ENCODE measurements at places on chromosomes 13 and 19.
A peak's percentile ranks its signal among the peaks of the same experiment; 100 is the strongest.

GRCh38 chr13:68609661-68610060, 1379.5 kb upstream of the PCDH9 start:
- DNase-seq = no peak

DNA sequence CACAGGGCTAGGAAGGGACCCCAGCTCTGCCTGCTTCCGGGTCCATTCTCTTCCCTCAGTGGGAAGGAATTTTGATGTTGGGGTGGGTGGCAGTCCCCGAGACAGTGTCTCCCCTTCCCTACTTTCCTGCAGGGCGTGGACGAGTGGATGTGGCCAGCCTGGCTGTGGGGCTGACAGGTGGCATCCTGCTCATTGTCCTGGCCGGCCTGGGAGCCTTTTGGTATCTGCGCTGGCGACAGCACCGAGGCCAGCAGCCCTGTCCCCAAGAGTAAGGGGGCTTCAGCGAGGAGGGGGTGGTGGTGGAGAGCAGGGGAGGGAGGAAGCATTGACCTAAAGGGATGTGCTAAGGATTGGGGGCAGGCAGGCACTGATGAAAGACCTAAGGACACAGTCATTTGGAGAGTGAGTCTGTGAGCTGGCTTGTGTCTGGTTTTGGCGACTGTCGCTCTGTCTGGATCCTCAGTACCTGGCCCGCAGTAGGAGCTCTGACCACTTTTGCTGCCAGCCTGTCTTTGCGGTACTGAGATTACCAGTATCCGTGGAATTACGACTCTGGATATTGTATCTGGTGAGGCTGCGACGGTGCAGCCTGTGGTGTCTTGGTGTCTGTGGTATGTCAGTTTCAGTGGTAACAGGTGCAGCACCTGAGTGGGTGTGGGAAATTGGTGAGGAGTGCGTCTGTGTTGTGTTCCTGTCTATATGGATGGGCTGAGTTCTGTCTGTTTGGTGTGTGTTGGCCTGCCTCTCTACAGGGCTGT, 2.4 kb upstream of the PRR12 start:
- no peak for DNase-seq

- no peak for DNase-seq
Measured at GRCh38 chr13:97866346-97866745, 87.1 kb upstream of the IPO5 start.

DNA sequence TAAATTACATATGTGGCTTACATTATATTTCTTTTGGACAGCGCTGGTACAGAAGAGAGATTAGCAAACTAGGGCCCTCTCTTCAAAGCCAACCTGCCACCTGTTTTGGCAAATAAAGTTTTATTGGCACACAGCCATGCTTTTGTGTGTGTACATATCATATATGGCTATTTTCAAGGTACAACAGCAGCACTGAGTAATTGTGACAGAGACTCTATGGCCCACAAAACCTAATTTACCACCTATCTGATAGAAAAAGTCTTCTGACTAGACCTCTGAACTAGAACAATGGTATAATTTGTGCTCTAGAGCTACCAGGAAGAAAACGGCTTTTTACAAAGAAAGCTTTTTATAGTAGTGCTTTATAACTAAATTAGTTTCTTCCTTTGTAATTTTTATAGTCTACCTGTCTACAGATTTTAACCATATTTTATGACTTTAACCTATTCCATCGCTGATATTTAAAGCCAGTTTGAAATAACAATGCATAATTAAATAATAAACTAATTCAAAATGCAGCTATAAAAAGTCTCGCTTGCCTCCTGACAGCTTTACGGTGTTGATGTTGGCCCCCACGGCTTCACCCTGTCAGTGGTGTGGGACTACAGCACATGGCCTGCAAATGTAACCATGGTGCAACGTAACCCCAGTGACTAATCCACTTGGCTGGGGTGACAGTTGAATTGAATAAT, 17.7 kb upstream of the DPY19L3 start:
- DNase-seq = no peak

DNA sequence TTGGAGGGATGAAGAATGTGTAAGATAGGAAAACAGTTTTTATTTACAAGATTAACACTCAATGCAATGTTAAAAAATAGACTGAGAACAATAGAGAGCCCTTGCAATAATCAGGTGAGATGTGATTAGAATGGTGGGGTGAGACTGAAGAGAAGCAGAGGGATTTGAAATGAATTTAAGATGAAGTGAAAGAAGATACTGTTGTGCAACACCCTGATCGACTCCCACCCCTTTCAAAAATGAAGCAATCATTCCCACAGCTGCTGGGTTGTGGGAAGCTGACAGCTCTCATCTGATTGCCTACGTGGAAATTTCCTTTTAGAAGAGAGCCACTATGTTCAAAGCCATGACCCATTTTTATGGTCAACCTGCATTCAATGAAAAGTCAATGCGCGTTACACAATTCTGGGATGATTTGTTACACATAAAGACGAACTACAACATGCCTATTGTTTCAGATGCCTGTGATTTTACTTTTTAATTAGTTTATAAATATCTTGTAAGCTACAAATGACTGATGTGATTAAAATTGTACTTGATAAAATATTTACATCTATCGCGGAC, 1374.8 kb downstream of the PCDH9 start:
- DNase-seq = no peak

DNA sequence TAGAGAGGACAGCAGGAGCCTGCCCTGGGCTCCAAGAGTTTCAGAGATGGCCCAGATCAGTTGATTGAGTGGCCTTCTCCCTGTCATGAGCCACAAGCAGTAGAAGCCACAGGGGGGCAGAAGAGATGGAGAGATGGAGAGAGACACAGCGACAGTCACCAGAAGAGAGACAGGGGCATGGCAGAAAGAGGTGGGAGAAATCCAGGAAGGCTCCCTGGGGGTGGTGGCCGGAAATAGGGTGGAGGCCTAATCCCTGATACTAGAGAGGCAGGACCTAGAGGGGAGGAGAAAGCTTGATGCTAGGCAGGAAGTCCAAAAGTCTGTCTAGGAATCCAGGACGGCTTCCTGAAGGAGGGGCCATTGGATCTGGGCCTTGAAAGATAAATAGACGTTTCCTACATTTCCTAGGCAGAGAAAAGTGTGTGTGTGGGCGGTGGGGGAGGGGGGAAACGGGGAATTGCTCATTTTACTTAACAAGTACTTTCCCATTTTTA, 9.6 kb upstream of the TPM4 start:
- DNase-seq = no peak

GRCh38 chr13:76029088-76029487, 393.0 kb downstream of the LMO7 start:
- DNase-seq = no peak

GRCh38 chr19:29581398-29581797, 24.7 kb upstream of the POP4 start:
- DNase-seq = no peak

- peak; percentile 93 for DNase-seq
Measured at GRCh38 chr19:6801485-6802086, 29.1 kb downstream of the VAV1 start.

DNA sequence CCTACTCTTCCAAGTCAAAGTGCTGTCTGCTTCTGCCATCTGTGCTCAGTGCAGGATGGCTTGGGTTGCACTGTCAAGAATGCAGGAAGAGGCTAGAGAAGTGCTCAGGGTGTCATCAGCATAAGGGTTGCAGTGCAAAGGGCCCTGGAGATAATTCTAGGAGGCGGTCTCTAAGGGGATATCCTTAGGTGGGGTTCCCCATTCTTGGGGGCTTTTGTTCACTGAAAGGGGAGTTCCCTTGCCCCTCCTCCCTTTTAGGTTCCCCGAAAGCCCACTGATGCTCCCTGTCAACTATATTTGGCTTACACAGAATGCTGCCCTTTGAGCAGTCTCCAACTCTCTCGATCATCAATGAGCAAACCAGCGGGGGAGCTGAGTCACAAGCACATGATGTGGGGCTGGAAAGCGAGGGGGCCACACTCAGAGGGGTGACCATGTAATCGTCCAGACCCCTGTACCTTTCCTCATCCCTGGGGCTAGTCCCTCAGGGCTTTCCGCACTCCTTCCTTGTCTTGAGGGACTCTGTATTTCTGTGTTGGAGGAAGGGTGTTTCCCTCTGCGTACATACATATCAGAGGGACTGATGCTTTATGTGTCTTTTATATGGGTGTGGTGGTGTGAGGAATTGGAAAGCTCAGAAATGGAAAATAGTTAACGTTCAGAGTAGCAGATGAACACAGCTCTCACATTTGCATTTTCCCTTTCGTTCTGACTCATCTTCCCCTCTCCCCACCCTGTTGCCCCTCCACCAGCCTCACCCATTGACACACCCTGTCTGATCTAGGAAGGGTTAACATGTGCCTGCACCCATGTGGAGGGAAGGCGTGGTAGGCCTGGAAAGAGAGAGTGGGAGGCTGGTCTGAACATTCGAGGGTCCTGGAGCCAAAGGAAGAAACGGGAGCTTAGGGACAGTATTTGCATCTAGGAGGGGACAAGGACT, 6.7 kb downstream of the ZBTB32 start:
- no peak for DNase-seq

GRCh38 chr13:48602296-48603016, 51.3 kb upstream of the CYSLTR2 start:
- DNase-seq = no peak

DNA sequence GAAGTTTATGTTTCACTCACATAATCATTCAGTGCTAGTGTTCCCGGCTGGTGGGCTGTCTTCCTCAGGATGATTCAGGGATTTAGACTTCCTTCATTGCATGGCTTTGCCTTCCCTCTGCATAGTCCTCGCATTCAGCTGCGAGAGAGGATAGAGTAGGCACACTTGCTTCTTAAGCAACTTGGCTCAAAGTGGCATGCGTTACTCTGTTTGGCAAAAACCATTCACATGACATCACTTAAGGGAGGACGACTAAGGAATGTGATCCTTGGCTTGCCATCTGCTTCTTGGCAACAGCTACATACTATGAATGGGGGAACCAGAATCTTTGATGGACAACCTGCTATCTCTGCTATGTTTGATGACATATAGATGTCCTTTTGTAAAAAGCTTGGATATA, 359.3 kb downstream of the TDRD3 start:
- no peak for DNase-seq

GRCh38 chr13:114130131-114130836, 2.1 kb downstream of the RASA3 start:
- no peak for DNase-seq

- DNase-seq = no peak
Measured at GRCh38 chr19:19009951-19010350, 23.4 kb downstream of the SUGP2 start.

- peak; percentile 41 for DNase-seq
Measured at GRCh38 chr19:28242317-28242927, 970.5 kb downstream of the UQCRFS1 start.

GRCh38 chr13:32228330-32229041, 86.7 kb downstream of the ZAR1L start:
- no peak for DNase-seq

DNA sequence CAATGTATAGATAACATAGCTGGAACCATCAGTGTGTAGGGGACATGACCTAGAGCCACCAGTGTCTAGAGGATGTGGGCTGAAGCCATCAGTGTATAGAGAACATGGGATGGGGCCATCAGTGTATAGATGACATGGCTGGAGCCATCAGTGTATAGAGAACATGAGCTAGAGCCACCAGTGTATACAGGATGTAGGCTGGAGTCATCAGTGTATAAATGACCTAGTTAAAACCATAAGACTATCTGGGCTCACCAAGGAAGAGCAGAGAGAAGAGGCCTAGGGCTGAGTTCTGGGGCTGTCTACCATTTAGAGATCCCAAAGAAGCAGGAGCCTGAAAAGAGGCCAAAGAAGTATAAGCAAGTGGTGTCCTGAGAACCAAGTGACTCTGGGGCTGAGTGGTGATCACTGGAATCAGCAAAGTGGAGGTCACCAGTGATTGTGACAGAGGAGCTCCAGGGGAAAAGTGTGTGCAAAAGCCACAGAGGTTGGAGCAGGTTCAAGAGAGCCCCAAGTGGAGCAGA, 41.0 kb downstream of the RFX2 start:
- no peak for DNase-seq

- no peak for DNase-seq
Measured at GRCh38 chr13:51902776-51903175, 41.0 kb downstream of the CCDC70 start.

- DNase-seq = no peak
Measured at GRCh38 chr13:48656608-48657007, 2.9 kb downstream of the CYSLTR2 start.

DNA sequence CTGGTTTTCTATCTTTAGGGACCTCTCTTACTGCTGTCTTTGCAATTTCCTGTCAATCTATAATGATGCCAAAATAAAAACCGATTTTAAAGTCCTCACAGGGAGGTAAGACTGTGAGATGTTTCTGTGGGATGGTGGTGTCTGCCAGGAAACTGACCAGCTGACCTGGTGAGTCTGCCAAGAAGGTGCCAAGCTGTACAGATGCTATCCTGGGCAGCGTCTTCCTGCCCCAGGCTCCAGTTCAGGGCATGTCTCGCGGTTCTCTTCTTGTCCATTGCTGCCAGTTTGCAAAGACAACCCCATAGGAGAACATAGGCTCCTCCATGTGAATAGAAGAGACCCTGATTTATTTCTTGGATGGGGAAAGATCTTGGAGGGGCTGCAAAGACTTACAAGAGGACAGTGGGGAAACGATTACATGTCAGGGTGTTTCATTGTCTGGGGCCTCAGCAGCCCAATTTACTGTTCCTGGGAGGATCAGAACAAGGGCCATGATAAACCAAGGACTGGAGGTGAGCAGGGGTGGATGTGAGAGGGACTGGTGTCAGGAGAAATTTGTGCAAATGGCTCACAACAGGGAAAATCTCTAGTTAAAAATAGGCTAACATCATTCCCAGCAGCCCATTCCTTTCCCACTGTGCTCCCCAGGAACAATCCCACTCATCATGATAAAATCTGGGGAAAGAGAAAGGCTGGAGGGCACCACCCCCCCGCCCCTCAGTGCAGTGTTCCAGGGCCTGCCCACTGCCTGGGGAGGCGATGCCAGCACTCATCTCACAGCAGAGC, 42.7 kb upstream of the VSTM2B start:
- no peak for DNase-seq

DNA sequence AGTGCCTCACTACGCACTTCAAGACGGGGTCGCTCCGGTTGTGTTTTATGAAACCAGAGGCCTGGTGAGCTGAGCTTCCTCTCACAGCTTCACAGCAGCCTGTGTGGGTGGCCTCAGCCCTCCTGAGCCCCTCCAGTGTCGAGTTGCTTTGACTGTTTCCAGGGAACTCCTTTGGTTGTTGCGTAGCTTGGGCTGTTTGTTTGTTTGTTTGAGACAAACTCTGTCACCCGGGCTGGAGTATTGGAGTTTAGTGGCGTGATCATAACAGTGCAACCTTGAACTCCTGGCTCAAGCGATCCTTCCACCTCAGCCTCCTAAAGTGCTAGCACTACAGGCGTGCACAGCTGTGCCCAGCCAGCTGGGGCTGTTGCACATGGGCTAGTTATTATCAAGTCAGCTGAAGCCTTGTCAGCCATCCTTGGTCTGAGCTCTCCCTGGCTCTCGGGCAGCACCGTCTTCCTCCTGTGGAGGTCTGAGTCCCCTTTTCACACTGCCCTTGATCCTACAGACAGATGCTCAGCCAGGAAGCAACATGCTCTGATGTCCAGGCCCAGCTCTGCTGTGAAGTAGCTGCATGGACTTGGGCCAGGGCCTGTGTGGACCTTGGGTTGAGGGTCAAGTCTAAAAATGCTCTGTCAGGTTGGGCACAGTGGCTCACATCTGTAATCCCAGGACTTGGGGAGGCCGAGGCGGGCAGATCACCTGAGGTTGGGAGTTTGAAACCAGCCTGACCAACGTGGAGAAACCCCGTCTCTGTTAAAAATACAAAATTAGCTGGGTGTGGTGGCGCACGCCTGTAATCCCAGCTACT, 10.2 kb downstream of the DOT1L start:
- no peak for DNase-seq

Measured in thymus (tissue), 14 donors.